ENCODE measurements at places on chromosomes 2 and 18.

DNA sequence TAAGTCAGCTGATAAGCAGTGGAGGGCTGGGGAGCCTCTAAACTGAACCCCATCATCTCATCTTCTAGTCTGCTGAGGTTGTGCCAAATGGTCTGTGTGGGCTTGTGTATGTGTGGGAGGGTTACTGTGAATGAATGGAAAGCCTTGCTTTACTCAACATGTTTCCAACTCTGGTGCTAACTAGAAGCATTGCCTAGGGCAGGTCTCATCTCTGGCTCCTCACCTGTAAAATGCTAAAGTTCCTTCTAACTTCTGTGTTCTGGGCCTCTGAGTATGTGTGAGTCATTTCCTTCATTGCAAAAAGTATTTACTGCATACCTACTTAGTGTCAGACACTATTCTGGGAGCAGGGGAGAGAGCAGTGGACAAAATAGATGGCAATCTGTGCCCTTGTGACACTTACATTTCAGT, 1.3 kb downstream of the LIPG start:
- no peak for DNase-seq

- DNase-seq: no peak
These were observed 12.7 kb upstream of the CREG2 start for GRCh38 chr2:101400048-101400447.

DNA sequence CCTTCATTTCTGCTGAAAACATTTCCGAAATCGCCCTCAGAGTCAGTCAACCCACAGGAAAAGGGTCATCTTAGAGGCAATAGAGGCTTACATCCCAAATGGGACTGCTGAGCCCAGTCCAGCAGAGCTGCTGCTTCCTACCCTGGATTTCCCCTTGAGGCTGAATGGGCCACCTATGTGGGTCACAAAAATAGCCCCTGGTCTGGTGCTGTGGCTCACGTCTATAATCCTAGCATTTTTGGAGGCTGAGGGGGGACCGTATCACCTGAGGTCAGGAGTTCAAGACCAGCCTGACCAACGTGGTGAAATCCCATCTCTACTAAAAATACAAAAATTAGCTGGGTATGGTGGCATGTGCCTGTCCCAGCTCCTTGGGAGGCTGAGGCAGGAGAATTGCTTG, 49.3 kb downstream of the ADNP2 start:
- DNase-seq: no peak

GRCh38 chr18:9926223-9926894, 12.5 kb downstream of the VAPA start:
- DNase-seq: no peak

GRCh38 chr18:8895987-8896619, 190.7 kb downstream of the MTCL1 start:
- DNase-seq: no peak

DNA sequence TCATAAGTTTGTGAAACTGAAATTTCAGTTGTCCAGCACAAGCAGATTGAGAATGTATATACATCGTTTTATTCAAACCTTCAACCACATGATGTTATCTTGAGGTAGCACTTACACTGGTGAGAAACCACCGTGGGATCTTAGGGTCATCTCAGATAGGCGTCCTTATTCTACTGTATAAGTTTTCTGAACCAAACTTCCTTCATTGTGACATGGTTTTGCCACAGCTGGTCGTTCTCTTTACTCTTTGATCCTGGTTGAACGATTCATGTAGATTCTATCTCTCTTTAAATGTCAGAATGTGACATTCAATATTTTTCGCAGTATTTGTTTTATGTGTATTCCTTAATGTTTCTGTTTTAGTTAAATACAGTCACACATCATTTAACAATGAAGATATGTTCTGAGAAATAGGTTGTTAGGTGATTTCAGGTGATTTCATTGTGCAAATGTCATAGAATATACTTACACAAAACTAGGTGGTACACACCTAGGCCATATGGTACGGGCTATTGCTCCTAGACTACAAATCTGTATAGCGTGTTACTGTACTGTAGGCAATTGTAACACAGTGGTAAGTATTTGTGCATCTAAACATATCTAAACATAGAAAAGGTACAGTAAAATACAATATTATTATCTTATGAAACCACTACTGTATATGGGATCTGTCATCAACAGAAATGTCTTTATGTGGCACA, 17.9 kb upstream of the ARHGAP25 start:
- no peak for DNase-seq

- no peak for DNase-seq
These were observed 294.5 kb downstream of the NR4A2 start for GRCh38 chr2:156038021-156038420.

DNA sequence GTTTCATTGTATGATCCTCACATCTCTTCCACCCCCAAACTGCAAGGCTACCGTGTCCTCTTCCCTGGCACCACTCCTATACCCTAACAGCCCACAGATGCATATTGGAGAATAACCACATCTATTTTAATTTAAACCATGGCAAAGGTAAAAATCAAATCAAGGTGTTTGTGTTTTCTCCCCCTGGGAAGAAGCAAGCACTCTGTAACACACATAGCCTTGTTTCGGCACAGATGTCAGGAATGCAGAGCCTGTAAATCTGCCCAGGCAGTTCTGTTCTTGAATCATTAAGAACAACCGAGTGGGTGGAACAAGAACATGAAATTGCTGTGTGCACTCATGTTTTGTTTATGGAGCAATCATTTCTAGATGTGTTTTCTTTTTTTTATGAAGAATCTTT, 6.8 kb upstream of the COX7A2L start:
- DNase-seq: no peak

- DNase-seq: no peak
These were observed 419.3 kb upstream of the ACVR2A start for GRCh38 chr2:147425437-147426029.

- DNase-seq: no peak
These were observed 13.1 kb downstream of the CYRIA start for GRCh38 chr2:16652296-16653082.

DNA sequence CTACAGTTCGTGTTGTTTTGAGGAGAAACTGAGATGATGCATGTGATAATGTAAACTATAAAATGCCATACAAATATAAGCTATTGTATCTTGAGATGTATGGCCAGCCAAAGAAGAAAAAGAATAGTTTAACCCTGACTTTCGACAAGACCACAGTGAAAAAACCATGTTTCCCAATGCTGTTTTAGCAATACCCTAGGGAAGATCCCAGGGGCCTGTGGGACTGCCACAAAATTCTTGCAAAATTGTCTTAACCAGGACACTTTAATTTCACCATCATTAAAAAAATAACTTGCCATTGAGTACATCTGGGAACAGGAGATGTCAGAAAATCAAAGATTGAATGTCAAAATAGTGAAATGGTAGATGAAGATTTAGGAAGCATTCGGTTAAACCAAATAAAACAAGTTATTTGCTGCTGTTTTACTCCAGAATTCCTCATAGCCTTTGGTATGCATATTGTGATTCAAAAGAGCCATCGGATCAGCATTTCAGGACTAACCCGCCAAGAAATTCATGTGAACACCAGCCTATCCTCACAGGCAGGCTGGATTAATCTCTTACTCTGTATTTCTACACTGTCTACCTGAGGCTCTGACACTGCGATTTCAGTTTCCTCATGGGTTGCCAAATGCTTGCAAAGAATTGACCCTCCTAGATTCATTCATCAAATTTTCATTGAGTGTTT, 49.0 kb upstream of the SP3 start:
- no peak for DNase-seq

DNA sequence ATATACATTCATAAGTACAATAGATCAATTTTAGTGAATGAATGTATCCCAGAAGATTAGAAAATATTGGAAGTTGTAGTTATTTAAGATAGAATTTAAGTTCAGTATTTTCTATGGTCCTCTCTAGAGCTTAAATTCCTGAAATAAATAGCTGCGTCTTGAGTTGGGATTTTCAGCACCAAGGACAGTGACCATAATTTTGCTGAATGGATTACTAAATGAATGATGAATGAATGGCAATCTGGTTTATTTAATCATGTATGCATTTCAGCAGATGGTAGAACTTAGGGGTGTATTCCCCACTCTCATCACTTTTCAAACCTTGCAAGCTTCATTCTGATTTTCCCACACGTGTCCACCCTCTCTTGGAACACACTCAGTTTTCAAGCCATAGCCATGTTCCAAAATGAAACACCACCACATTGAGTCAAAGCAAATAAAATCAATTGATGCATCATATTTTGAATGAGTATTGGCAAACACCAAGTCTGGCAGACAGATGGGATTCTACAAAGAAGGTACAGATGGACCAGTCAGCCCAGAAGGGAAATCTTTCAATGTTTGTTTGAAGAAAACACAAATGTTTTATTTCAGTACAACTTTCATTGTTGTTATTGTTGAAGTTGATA, 362.2 kb upstream of the NXPH2 start:
- DNase-seq: no peak

DNA sequence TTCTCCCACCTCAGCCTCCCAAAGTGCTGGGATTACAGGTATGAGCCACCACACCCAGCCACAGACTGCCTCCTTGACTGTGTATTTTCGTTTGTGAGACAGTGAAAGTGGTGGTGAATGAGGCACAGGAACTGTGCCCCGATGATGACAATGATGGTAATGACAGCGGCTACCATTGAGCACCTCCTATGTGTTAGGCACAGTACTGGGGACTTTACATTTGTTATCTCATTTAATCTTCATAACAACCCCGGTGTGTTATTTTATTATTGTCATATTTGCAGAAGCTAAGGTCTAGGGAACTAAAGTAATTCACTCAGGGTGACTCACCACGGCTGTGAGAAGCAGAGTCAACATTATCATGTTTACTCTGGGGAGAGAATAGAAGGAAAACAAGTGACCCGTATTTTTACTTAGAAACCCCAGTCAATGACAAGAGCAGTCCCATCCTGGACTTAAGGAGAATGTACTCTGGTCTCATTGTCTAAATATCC, 77.6 kb upstream of the ALPP start:
- DNase-seq: no peak

DNA sequence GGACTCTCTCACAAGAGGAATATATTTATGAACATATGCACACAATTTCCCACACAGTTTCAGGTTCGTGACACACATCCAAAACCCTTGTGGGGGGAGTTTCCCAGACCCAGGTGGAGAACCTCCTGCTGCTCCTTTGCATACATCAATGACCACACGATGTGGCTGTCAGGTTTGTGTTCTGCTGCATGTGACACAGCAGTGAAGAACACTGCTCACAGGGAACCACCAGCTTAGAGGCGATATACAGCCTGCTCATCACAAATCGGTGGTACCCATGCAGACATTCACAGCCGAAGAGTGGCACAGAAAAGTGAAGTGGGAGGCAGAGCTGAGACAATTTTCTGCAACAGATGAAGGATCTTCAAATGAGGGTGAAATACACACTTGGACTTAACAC, 175.6 kb upstream of the ZFP36L2 start:
- DNase-seq: no peak

DNA sequence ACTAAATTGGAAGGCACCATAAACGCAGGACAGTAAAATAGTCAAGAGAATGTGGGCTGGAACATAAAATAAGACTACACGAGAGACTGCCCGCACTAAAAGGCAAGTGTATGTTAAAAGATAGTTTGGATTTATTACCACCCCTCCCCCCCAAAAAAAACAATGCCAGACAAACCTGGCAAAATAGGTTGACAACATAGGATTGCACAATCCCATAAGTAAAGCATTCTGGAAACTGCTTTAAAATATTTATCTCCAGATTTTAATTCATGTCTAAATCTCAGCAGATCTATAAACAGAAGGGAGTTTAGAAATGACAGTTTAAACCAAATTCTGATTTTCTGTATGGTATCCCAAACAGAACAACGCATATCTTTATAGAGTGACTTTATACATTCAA, 455.1 kb downstream of the ERBB4 start:
- no peak for DNase-seq

DNA sequence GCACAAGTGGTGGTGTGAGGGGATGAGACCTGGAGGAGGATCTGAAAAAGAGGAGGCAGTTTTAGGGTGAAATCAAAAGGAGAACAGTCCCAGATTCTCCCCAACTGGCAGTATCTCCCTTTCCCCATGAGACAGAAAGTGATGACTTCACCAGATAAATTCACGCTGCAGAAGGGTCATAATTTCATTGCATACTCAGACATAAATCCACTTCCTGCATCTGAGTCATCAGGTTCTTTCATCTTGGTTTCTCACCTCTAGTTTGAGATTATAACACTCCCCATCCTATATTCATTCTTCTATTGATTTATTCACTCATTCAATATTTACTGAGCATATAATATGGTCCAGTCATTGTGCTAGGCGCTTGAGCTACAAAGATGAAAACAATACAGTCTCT, 64.7 kb downstream of the CCDC148 start:
- DNase-seq: no peak

DNA sequence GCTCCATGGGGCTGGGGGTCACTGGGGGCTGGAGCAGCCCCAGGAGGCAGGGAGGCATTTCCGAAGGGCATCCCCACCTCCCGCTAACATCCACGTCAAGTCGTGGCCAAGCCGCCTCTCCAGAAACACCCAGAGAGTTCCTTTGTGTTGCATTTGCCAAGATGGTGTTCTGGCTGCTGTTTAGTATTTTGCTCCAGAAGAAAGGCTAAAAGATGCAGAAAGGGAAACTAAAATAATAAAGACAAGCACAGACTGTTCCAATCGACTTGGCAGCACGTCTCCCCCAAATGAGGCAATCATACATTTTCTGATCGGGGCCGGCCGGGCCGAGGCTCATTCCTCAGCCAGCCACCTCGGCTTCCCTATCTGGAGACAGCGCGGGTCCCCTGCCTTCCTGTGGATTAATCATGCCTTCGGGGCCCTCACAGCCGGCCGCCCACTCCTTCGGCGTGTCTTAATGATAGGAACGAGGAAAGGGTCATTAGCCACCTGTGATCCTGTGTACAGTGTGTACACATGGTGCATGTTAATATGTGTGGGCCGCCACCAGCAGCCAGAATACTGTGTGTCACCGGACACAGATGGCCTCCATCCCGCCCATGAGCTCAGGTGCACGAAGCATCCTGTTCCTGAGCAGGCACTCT, 169.2 kb downstream of the KLHL29 start:
- no peak for DNase-seq

- no peak for DNase-seq
These were observed 980 bp upstream of the PDE6D start for GRCh38 chr2:231781798-231782726.

DNA sequence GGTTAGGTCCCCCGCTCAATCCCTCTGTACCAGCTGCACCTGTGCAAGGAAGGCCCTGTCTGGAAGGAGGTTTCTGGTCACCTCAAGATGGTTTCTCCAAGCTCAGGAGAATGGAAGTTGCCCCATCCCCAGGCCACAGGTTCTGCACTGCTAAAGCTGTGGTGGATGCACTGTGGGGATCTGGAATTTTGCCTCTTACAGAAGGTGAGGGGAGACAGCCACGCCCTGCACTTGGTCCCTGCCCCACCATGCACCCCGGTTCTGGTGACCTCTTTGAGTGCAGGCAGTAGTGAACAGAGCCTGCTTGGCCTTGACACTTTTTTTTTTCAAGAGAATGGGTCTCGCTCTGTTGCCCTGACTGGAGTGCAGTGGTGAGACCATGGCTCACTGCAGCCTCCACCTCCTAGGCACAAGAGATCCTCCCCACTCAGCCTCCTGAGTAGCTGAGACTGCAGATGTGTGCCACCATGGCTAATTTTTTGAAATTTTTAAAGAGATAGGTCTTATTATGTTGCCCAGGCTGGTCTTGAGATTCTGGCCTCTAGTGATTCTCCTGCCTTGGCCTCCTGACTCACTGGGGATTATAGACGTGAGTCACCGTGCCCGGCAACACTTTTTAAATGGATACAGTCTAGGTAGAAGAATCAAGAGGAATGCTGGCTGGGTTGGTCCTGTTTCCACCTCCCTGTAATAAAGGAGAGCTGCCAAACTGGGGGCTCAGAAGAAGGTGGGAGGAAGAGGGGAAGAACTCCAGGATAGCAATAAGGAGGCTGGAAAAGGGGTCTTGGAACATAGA, 5.8 kb upstream of the NT5DC4 start:
- DNase-seq: no peak

All from cortex of kidney (tissue), 1 donor.